ENCODE measurements at places on chromosomes 1 and 21.

DNA sequence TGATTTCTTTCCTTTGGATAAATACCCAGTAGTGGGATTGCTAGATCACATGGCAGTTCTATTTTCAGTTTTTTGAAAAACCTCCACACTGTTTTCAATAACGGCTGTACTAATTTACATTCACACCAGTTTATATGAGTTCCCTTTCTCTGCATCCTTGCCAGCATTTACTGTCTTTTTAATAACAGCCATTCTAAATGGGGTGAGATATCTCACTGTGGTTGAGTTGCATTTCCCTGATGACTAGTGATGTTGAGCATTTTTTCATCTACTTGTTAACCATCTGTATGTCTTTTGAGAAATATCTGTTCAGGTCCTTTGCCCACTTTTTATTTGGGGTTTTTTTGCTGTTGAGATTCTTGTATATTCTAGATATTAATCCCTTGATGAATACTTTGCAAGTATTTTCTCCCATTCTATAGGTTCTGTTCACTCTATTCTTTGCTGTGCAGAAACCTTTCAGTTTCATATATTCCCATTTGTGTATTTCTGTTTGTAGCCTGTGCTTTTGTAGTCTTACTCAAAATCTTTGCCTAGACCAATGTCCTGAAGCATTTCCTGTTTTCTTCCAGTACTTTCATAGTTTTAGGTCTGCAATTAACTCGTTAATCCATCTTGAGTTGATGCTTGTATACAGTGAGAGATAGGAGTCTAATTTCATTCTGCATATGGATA is 7.3 kb downstream of the HENMT1 start:
- no peak for DNase-seq

DNA sequence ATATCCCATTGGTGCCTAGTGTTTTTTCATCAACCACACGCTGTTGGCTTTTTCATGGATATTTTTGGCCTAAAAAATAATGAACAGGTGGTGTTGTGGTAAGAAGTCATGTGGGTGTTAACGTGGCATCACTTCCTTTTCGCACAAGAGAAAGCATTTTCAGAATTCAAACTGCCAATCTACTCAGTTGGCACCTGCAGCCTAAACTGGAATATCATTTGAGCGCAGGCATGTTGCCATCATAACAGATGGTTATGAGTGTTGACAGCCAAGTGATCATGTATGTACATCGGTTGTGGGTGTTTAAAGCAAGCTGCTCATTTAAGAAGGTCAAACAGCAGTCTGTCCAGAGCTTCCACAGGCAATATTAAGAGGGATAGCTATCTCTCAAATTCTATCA is 1963.0 kb downstream of the NCAM2 start:
- no peak for DNase-seq

DNA sequence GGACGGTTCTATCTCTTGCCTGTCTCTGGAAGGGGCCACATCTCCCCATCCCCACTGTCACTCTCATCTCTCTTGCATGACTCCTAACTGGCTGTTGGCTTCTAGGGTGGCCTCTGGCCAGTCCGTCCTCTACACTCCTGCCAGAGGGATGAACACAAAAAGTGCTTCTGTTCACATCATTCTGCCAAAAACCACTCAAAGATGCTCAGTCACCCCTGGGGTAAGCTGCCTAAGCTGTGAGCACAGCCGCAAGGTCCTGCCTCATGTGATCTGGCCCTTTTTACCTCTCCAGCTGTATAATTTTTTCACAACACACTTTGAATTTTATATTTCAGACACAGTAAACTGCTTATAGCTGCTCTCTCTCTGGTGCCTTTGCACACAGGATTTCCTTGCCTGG is 97.6 kb upstream of the CD34 start:
- DNase-seq, result no peak

GRCh38 chr1:223426936-223427335 is 33.7 kb downstream of the CCDC185 start:
- no peak for DNase-seq

GRCh38 chr1:167612587-167613385 is 17.2 kb upstream of the RCSD1 start:
- DNase-seq, result no peak

GRCh38 chr1:33320619-33321165 is at the start of gene A3GALT2:
Gene A3GALT2, minus strand, starts transcription at chr1:33321098. Its CDS starts 0 bp downstream, at chr1:33321098.
- DNase-seq, result no peak

- DNase-seq, result peak; percentile 29
Measured at GRCh38 chr1:211323156-211324063, 3.2 kb upstream of the TRAF5 start.

DNA sequence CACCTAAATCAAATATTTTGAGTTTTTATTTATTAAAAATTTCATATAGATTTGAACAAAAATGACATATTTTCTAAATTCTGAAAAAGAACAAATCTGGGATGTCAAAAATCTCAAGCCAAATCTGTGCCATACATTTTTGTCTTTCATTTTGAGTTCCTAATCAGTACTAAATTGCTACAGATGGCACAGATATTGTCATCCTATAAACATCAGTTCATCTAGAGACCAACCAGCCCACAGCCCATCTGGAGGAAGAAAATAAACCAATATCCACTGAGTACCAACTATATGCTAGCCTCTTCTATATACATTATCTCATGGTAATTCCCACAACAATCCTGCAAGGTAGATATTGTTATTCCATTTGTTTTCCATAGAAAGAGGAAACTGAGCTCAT is 156.8 kb upstream of the ATP1B1 start:
- DNase-seq, result no peak

GRCh38 chr1:202632241-202632640 is 78.0 kb downstream of the SYT2 start:
- DNase-seq, result no peak

DNA sequence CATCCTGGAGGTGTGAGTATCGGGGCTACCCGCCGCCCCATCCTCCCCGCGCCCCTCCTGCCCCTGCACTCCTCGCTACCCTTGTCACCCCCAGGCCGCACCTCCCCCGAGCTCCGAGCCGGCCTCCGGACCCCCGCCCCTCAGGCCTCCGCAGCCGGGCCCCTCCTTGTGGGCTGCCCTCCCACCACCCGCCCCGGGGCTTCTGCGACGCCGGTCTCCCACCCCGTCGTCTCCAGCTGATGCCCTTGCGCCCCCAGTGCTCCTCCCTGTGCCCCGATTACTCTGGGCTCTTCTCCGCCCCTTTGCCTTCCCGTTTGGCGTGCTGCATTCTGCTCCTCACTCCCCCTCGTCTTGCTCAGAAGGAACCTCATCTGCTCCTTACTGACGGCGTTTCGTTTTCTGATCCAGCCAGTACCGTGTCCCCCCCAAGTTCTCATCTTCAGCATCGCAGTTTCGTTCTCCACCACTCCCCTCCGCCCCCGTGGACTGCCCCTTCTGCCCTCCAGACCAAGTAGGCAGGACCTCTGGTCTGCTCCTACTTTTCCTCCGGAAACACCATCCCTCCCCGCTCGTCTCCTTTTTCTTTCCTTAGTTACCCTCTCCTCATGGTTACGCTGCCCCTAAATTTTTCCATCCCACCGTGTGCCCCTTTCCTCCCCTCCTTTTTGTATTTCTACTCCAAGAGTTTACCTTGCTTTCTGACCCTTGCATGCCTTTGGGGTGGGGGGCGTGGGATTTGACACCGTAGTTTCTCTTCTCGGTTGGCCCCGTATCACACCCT is 841 bp downstream of the SNX27 start:
- DNase-seq, result no peak

DNA sequence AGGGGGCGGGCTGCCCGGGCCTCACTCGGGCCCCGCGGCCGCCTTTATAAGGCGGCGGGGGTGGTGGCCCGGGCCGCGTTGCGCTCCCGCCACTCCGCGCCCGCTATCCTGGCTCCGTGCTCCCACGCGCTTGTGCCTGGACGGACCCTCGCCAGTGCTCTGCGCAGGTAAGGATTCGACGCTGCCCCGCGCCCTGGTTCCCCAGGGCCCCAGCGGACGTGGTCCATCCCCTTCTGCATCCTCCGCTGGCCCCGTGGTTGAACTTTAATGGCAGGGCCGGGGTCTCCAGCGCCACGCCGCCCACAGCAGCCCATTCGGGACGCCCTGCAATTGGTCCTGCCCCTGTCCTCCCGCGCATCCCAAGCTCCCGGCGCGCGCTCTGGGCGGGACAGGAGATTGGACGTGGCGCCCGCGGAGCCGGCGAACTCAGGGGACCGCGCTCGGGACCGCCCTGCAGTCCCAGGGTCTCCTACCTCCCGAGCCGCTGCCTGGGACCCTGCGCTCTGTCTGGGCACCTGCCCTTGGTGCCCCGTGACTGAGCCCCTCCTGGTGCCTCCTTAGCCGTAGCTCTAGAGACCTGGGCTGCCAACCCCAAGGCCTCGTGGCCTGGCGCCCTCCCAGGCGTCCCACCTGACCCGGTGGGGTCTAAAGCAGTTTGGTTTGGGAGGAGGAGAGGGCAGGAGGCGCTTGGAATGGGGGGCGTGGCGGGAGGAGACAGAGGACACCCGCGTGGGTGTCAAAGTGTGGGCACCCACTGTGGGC is at the start of gene ALPL:
TSS of gene ALPL (plus strand) at position 73 of the 762 bp plus-strand sequence. CDS start 44,659 bp downstream, outside the sequence.
- no peak for DNase-seq

GRCh38 chr1:87400813-87401212 is 72.1 kb downstream of the LMO4 start:
- no peak for DNase-seq

DNA sequence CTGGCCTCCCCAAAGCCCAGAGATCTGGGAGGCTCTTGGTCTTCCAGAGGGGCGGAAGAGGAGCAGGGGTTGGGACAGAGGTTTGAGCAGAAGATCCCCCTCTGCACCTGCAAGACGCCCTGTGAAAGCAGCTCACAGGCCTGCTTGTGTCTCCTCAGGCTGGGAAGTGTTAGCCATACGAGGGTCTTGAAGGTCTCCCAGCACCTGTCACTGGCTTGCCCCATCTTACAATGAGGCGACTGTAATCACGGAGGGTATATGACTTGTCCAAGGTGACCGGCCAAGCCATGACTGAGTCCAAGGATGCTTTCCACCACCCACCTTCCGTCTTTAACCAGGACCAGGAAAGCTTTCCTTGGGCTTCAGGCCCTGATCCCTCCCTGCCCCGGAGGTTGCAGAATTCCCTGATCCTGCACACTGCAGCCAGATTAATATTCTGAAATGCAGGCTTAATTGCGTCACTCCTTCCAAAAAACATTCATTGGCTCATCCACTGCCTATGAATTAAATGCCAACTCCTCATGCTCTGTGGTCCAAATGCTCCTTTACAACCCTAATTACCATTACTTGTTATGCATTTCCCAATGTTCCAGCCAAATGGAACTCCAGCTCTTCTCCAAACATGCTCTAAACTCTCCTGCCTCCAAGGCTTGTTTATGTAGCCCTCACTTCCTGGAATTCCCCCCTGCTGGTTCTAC is 64.0 kb downstream of the DDX20 start:
- DNase-seq, result no peak

- peak; percentile 53 for DNase-seq
Measured at GRCh38 chr1:227728059-227728891, 6.8 kb downstream of the JMJD4 start.

GRCh38 chr21:41850085-41850484 is 29.1 kb downstream of the PRDM15 start:
- no peak for DNase-seq

DNA sequence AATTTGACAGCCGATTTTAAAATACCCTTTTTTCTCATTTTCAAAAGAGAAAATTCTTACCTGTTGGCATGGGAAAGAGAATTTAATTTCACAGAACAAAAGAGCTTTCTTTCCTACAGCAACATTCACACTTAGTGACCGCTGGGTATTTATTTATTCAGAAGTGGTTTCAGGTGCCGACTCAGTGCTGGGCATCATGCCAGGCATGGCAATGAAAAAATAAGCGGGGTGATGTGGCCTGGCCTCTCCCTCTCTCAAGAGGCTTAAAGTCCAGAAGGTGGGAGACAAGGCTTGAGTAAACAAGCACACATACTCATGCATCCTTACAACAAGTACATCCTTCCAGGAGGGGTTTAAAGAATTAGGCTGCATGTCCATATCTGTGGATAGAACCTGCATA is 4.1 kb upstream of the PCP4 start:
- DNase-seq, result peak; percentile 90

- no peak for DNase-seq
Measured at GRCh38 chr1:107153014-107153413, 12.2 kb downstream of the NTNG1 start.

DNA sequence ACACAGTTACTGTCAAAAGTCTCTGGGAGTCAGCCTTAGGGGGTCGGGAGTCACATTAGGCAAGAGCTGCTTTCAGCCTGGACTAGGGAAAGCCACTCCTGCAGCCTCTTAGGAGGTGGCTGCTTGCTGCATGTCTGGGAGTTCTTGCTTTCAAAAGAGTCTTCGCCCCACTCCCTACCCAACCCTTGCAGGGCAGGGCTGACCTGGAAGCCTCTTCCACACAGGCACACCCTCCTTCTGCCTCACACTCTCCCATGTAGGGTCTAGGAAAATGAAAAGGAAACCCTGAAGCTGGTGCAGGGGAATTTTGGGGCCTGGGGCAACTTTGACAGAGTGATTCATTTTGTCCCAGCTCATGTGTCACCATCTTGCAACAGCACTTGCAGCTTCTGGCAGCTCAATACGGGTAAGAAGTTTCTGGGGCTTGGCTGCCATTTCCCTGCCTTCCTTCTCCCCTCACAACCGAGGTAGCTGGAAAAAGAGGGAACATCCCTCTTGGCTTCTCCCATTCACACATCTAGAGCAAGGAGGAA is 37.3 kb downstream of the KCND3 start:
- DNase-seq, result no peak

- DNase-seq, result no peak
Measured at GRCh38 chr1:61231795-61232194, 149.4 kb downstream of the NFIA start.

- DNase-seq, result no peak
Measured at GRCh38 chr1:36367798-36368197, 17.9 kb downstream of the STK40 start.

GRCh38 chr1:8554956-8555534 is 237.1 kb downstream of the SLC45A1 start:
- peak; percentile 5 for DNase-seq

GRCh38 chr1:34736692-34737091 is 18.2 kb upstream of the GJB5 start:
- no peak for DNase-seq

GRCh38 chr1:232599178-232600041 is 30.5 kb downstream of the SIPA1L2 start:
- DNase-seq, result peak; percentile 83

- no peak for DNase-seq
Measured at GRCh38 chr1:227068883-227069282, 128.8 kb downstream of the COQ8A start.

- DNase-seq, result no peak
Measured at GRCh38 chr1:119758584-119758983, 10.1 kb downstream of the HMGCS2 start.

GRCh38 chr1:77081834-77082233 is 137.4 kb downstream of the PIGK start:
- no peak for DNase-seq

- DNase-seq, result no peak
Measured at GRCh38 chr1:203968761-203969160, 104.2 kb upstream of the SOX13 start.

DNA sequence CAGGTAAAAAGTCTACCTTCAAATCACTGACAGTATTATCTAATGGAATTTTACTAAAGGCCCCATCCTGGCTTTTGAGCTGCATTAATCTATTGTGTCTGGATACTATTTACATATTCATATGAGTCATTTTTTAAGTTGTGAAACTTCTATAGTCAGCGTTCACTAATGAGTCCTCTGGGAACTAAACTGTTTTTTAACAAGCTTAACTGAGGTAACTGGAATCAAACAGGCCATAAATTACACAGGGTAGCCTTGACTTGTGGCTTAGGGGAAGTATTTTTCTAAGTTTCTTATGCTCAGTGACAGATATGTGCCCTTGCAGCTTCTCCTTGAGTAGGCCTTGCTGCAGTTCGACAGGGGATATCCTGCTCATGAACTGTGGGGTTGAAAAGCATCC is 68.8 kb downstream of the JMJD4 start:
- no peak for DNase-seq
